NCI-H774 (cell line): ENCODE measurements at places on chromosomes 11 and 22.

GRCh38 chr22:31625661-31626426 is 36.2 kb downstream of the PISD start:
- DNase-seq: no peak

DNA sequence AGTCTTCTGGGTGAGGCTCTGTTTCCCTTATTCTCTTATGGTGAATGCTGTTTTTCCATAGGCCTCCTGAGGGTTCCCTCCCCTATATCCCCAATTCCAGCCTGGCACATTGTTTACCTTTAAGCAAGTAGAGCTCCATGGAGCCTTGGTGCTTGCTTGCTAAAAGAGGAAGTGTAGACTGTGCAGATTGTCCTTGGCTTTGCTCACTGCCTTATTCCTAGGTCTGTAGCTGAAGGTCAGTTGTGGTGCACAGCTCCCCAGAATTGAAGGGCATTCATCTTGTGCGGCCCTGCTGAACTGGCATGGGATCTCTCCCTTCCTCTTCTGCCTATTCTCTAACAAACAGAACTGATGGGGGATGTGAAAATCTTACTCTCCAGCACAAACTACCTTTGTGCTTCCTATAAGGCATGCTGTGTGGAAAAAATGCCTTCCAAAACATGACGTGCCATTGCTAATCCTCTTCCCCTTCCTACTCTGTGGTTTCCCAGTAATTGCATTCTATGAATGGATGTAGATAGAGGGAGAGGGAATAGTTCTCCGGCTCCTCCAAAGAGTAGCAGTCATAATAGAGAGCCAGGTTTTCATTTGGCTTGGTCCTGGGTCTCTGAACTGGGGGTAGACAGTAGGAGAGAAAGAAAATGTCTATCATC is 34.2 kb upstream of the PLET1 start:
- no peak for DNase-seq

DNA sequence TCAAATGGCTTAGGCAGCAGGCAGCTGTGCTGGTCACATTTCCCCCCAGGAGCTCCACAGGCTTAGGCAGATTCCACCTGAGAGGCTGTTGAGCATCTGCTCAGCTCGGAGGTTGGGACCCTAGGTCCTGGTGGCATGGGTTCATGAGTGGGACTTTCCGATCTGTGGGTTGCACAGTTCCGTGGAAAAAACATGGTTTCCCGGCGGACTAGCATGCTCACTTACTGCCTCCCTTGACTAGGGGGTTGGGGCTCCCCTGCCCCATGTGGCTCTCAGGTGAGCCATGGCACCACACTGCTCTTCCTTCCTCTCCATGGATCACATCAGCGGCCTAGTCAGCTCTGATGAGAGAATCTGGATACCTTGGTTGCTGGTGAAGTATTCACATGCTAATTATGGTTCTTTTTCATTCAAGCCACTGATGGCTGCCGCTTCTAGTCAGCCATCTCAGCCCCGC is 685.1 kb downstream of the METTL15 start:
- no peak for DNase-seq

GRCh38 chr11:92845805-92846204 is 123.6 kb upstream of the MTNR1B start:
- no peak for DNase-seq

DNA sequence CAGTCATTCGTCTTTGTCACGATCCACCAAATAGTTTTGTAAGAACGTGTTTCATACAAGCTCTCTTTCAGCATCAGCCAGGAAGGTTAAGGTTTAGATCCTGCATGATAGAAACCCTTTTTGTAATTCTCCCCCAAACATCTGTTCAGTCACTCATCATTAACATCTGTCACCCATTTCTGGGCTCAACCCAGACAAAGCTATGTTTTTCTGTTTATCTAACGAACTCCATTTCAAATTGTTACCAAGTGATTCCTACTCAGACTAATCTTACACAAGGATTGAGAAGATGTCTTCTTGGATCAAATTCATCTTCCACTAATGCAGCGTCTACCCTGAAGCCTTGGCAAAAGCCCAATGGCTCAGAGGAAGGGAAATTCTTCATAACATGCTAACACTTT is 58.8 kb downstream of the FZD4 start:
- no peak for DNase-seq
